Cardiac fibroblast (primary cell): ENCODE measurements at places on chromosomes 7 and 10.

DNA sequence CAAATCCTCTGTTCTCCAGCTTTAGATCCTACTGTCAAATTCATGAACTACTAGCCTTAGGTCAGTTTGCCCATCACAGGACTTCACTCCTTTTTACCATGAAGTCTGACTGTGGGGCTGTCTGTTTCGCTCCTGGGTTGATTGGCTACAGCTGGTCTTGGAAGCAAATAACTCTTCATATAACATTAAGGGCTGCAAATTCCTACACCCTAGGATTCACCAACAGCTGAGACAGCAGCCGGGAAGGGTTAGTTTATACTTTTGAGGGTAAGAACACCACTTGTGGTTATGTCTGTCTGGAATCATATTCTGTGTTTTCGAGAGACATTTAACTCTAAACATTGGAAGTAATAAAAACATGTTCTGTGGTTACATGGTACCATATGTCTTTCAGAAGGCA lies 55.9 kb upstream of the KIAA1217 start:
- no peak for DNase-seq

- peak; percentile 1 for DNase-seq
These were observed 154.3 kb upstream of the SEMA3D start for GRCh38 chr7:85341121-85341520.

- DNase-seq, result no peak
These were observed 277.1 kb downstream of the TCERG1L start for GRCh38 chr10:131034451-131034850.

GRCh38 chr10:128324058-128324827 lies 198.0 kb upstream of the MKI67 start:
- DNase-seq, result no peak

- peak; percentile 4 for DNase-seq
These were observed 191.5 kb downstream of the PHTF2 start for GRCh38 chr7:77989981-77990566.

DNA sequence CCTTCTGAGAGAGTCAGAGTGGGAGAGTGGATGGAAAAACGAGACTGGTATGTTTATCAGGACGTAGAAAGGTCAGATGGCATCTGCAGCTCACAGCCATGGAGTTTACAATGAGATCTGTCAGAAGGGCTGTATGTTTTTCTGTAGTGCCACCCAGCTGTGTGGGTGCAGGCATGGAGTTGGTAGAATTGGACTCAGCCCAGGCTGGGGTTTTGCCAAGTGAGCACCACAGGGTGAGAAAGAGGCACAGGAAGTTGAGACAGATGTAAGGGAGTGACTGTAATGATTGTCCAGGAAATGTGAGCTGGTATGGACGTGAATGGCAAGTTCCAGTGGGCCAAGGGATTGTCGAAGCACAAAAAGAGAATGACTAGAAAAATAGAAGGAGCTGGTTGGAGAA lies 9.1 kb upstream of the ZYX start:
- DNase-seq, result peak; percentile 49

- DNase-seq, result no peak
These were observed 4.5 kb downstream of the FBXW4 start for GRCh38 chr10:101690461-101690860.

DNA sequence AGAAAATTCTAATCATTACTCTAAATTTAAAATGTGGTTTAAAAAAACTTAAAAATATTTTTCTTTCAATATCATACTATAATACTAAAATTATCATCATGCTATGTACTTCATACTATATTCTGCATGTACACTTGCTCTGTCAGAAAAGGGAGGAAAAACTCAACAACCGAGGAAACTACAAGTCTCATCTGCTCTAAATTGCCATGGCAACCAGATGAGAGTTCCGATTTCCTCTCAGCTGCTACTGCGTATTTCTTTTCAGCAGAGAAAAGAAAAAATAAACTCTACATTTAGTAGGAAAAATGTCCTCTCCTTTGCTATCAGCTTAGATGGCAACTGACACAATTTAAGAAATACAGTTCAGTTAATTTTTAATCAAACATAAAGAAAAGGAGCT lies 178.9 kb downstream of the SRPK2 start:
- DNase-seq, result peak; percentile 19

DNA sequence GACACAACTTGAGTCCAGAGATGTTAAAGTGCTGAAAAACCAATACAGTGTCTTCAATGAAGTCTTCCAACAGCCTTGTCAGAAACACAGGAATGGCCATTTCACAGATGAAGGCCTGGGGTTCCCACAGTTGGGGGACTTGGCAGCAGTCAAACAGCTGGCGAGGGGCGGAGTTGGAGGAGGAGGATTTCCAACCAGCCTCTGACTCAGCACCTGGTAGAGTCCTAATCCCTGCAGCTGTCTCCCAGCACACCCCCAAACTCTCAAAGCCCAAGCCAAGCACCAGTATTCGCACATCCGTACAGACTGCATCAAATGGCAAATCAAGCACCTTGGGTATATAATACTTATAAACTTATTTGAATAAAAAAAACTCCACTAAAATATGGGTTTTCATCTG lies 28.0 kb downstream of the CTBP2 start:
- no peak for DNase-seq

- DNase-seq, result no peak
These were observed 28.0 kb downstream of the MAT1A start for GRCh38 chr10:80261316-80262030.

GRCh38 chr7:150372271-150373048 lies 3.8 kb downstream of the REPIN1 start:
- no peak for DNase-seq

GRCh38 chr7:30681331-30681797 lies 892 bp downstream of the CRHR2 start:
- no peak for DNase-seq

DNA sequence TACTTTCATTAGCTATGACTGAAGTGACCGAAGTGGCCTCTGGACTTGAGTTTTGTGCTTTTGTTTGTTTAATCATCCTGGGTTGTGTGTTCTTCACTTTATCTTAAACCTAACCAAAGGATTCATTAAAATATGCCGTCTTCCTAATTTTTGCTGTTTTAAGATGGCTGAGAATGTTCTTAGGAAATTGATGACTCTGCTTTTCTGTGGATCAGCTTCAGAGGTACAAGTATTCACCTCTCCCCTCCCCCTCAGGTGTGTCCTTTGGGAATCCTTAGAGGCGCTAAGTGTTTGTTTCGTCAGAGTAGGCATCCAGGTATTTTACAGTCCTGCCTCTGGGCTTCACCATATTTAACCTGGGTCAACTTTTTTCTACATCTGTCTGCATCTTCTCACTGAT lies 1.1 kb downstream of the CCDC126 start:
- DNase-seq, result no peak

GRCh38 chr10:118983263-118983662 lies 46.3 kb upstream of the NANOS1 start:
- peak; percentile 13 for DNase-seq

DNA sequence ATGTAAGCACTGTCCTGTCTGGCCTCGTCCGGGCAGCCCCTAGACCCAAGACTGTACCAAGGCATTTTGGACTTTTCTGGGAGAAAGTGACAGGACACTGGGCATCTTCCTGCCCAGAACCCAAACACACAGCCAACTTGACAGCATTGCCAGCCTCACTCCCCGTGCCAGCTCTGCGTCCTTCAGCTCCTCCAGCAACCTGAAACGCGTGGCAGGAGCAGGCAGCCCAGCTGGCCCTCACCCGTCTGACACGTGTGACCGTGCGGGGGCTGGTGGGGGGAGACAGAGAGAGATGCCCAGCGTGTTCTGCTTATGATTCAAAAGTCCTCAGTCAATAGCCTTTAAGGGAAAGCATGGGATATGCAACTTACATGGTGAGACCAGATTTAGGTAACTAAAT lies 50.3 kb upstream of the SLC29A3 start:
- DNase-seq, result no peak

- no peak for DNase-seq
These were observed 47.7 kb downstream of the VIPR2 start for GRCh38 chr7:159096736-159097581.

- DNase-seq, result no peak
These were observed 21.2 kb downstream of the BPGM start for GRCh38 chr7:134667899-134668298.

GRCh38 chr7:120486164-120486563 lies 213.2 kb downstream of the KCND2 start:
- DNase-seq, result no peak

- peak; percentile 55 for DNase-seq
These were observed 1212.4 kb downstream of the SORCS1 start for GRCh38 chr10:105952153-105952552.

DNA sequence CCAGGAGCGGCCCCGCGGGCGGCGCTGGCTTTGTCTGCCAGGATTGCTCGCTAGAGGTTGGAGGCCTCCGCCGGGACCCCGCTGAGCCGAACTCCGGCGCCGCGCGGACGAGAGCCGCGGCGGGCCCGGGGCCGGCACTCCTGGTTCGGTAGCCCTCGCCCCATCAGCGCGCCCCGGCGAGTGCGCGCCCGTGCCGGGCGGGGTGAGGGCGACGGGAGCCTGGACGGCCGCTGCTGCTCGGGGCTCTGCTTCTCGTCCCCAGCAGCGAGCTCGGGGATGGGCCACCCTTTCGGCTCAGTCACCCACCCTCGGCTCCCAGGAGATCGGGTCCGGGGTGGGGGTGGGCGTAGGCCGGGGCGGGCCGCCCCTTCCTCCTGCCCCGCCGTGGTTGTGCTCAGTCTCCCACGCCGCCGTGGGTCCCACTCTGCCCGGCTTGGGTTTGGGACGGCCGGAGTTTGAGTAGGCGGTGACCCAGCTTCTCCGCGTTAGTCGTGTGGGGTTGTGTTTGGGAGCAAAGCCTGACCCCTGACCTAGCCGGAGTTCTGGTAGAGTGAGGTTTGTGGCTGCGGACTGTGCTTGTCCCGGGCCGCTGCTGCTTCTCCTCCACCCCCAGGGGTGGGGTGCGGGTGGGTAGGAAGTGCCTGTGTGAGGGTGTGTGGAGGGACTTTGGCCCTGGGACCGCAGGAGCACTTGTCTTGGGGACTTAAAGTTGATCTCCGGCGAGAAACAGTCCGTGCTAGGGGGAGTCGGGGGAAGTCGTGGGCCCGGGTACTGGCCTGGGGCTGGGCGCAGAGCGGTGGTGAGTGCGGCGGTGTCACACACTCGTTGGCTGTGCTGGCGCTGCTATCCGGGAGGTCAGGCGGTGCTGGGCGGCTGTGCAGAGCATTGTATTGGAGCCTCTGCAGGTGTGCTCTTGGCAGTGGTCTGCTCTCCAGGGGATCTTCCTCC lies 677 bp downstream of the TSPAN14 start:
- DNase-seq, result no peak

GRCh38 chr7:135557455-135558336 lies at the start of gene NUP205:
Gene NUP205, plus strand, starts transcription at chr7:135557917. Its CDS starts 28 bp downstream, at chr7:135557945.
- peak; percentile 87 for DNase-seq

DNA sequence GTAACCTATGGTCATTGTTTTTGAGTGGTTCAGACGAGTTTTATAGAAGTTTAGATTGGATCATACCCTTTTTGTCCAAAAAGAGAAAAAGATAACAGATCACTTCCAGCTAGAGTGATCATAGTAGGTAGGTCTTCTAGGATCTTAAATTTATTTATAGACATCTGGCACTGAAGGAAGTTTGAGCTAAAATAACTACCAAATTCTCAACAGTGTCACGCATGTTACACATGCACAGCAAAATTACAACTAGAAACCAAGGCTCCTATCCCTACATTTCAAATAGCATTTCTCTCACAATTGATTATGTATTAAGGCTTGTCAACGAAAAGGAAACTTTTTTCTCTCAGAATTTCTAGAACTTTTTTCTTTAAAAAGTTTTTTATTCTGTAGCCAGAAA lies 2.3 kb downstream of the CALU start:
- DNase-seq, result no peak

DNA sequence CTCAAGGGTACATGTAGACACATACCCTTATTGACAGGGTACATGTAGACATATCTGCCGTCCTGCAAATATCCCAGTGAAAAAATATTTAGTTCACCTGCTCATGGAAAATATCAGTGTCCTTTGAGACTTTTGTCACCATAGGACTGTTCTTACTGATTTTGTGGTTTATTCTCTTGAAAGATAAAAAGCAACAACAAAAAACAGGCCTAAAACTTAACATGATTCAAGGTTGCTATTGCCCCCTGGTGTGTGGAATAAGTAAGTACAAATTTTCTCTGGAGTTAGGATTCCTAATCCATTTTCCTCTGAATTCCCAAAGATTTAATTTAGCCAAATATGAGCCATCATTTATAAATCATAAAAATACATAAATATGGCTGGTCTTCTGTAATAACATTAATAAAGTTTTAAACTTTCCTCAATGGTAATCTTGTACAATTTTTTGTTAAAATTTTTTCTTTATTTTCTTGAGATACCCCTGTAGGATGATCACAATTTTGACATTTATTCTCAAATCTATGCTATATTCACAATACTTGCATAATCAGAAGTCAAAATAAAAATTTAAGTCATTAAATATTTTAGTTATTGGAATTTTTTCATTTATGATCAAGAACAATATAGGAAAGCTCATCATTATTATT lies 741.4 kb upstream of the POT1 start:
- DNase-seq, result peak; percentile 58

- DNase-seq, result no peak
These were observed 196.6 kb upstream of the FRMD4A start for GRCh38 chr10:14527134-14527844.

DNA sequence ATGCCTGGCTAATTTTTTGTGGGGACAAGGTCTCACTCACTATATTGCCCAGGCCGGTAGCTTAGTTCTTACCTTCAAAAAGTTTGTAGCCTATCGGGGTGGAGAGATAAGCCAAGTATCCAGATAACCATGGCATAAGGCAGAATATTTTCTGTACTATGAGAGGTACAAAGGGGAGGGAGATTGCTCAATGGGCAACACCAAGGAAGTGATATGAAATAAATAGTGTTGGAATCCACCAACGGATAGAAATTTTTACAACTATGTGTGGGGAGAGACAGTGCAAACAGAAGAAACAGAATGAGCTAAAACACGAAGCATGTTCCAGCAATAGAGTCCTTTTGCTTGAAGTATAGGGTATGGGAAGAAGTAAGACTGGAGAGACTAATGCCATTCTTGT lies 8.1 kb downstream of the SCD start:
- no peak for DNase-seq

DNA sequence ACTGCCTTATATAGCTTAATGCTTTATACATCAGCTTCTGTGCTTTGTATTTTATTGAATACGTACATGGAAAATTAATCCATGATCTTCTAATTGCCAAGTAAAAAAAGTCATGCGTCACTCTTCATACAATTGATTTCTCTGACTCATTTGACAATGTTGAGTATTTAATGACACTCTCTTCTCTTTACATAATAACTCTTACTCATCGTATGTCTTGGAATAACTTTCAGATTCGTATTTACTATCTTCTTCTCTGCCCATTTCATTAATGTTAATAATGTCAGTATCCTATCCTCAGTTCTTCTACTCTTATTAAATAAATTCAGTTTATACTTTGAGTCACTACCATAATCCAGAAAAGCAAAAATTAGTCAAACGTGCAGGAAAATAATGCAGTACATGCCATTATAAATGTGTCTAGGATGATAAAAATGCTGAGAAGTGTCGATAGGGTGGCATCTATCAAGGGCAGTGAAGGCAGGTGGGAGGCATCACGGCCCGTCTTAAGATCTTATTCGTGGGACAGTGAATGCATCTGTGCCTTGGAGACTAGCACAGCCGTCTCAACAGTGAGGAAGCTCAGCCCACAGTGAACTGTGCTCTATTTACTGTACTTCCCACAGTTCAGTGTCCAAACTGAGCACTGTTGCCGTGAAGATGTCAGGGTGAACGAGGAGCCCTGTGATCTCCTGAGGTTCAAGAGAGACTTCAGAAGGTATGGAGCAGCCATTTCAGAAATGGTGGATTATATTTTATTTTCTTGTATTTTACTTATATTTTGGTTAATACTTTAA lies 39.8 kb upstream of the AKR1E2 start:
- DNase-seq, result no peak
